Right ventricle myocardium superior (tissue), 1 donor: ENCODE measurements at places on chromosomes 1 and 21. TPM values are rescaled to one million over a fixed set of nuclear protein-coding genes. Genes with fewer than 3 reads are reported as not detected.

DNA sequence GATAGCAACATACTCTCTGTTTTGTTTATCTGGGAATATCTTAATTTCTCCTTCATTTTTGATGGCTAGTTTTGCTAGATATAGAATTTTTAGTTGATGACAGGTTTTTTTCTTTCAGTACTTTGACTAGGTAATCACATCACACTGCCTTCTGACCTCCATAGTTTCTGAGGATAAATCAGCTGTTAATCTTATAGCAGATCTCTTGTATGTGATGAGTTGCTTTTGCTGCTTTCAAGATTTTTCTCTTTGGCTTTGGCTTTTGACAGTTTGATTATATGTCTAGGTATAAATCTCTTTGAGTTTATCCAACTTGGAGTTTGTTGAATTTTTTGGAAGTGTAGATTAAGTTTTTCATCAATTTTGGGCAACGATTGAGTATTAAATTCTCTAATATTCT, 142.6 kb downstream of the ZNF644 start:
- DNase-seq: no peak

- DNase-seq: no peak
These were observed 15.4 kb downstream of the ANGPTL7 start for GRCh38 chr1:11204396-11205190.

GRCh38 chr1:28136922-28137613, 39.4 kb downstream of the PTAFR start:
- no peak for DNase-seq

GRCh38 chr1:204996981-204997380, 46.0 kb upstream of the CNTN2 start:
- no peak for DNase-seq

GRCh38 chr1:47187231-47187925, 2.5 kb downstream of the PDZK1IP1 start:
- no peak for DNase-seq

ZNF593OS gene
- total RNA-seq: not detected

RGSL1 gene
- total RNA-seq: not detected

DNA sequence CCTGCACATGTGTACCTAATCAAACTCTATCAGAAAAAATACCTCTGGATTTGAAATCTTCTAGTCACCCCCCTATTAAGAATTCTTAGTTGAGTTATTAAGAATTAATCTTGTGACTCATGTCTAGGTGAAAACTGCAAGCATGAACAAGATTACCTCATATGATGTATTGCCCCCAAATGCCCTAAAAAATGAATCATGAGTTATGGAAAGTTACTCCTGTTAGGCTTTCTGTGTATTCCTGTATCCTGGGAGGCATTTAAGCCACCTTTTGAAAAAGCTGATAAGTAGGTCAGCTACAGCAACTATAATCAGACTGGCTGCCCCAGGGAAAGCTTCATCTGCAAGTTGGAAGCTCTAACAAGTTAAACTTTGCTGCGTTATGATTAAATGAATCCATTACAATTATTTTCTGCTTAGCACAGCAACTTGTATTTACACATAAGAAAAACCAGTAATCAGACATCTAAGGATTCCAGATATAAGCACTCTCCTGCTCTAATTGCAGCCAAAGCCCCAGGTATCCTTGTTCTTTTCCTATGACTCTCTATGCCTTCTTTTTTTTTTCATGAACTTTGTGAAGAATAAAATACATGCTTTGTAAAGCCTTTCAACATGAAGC, 147.7 kb downstream of the NTPCR start:
- no peak for DNase-seq

GRCh38 chr1:15595809-15596617, 11.2 kb upstream of the AGMAT start:
- DNase-seq: no peak

GRCh38 chr1:201212056-201212455, 21.4 kb downstream of the IGFN1 start:
- no peak for DNase-seq

DNA sequence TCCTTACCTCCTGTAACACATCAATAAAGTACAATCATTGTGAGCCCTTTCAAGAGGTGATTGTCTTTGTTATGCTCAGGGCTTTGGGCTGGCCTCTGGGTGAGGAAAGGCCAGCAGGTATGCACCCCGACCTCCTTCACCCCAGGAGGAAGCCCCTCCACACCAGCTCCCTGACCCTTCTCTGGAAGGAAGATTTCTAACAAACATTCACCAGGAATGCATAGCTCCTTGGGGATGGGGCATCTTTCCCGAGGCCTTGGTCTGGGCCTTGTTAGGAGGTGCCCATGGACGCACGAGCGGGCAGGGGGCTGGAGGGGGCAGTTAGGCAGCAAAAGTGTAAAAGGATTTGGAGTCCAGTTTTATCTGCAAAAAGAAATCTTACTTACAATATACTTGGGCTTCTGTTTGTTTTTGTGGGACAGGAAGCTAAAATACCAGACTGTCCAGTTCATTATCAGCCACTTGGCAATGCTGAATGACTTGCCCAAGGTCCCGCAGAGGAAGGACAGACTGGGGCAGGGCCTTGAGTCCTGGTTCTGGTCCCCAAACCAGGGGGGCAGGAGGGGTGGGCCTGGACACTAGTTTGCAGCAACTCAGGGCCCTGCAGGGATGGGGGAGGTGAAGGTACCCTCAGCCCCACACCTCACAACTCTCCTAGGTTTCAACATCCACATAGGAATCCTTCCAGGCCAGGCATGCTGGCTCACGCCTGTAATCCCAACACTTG, 10.1 kb downstream of the ZC3H12A start:
- no peak for DNase-seq
